LoVo (cell line): ENCODE measurements at places on chromosomes 4 and X.

- DNase-seq, result no peak
Measured at GRCh38 chr4:38131371-38132091, 171.3 kb downstream of the PTTG2 start.

DNA sequence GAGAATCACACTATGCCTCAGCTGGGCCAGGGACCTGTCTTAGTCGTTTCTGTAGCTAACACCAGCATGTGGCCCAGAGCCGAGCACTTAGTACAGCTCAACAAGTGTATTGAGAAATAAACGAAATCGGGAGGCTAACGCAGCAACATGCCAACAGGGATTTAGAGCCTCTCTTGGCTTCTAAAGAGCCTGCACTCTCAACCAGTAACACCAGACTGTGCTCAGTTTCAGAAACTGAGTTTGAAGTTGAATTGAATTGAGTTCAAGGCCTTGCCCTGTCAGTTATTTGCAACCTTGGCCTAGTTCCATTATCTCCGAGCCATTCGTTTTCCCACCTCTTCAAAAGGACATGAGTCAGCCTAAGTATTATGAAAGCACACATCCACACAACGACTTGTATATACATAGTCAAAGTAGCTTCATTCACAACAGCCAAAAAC lies 71.3 kb upstream of the LDB2 start:
- DNase-seq, result no peak

DNA sequence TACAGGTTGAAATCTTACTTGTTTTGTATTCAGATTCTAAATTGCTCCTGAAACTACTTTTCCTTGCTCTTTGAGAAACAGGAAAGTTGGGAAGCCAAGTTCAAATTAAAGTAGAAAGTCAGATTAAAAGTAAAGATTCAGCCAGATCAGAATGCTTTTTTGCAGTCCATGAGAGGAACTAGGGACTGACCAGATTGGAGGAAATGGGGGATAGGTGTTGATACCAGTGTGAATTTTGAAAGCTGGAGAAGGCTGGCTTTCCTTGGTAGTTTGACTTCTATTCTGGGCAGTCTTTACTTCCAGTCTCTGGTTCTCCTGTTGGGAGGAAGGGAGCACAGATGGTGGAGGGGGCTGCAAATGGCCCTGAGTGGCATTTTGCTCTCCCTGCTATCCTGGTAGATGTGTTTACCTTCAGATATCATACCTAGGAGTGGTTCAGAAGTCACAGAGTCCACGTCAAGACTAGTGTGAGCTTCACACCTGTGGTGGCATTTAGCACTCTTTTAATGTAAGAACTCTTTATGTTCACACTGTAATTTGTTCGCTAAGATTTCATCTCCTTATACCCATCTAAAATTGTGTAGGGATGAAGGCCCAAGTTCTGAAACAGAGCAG lies 68.8 kb downstream of the FNIP2 start:
- DNase-seq, result no peak

DNA sequence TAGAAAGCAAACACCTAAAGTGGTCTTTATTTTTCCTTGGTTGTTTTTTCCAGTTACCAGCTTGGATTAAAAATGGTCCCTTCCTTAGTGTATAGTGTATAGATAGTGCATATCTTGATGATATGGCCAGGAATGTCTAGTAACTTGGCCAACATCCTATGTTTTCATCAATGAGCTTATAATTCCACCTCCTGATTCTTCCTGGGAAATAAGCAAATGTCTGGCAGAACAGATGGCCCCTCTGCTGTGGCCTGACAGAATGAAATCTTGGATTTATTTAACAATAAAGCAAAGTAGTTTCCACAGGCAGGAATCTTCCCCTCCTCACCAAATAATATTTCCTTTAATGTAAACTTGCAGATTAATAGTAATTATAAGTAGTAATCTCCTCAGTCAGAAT lies 6.1 kb downstream of the SCARB2 start:
- DNase-seq, result no peak
